ENCODE measurements at places on chromosomes 3 and 15.

DNA sequence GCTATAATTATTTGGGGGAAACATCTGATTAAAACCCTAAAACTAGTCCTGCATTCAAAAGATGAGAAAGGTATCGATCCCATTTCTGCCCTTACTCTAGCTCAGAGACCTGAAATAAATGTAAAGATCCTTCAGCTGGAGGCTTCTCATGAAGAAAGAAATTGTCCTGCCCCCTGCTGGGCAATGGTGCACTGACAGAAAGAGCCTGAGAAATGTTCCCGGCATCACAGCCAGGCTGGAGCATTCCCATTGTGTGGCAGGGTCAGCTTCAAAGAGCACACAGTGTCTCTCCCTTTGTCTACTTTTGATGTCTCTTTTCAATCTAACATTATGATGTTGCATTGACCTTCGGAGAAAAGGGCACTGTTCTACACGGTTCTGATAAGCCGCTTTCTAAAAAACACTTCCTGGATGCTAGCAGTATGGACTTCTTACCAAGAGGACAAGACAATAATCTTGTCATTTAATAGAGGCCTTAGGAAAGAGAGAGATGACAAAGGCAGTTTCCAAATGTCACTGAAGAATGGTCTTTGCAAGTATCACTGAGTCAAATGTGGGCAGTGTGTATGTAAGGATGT lies 287.5 kb downstream of the MAGI1 start:
- DNase-seq = no peak

DNA sequence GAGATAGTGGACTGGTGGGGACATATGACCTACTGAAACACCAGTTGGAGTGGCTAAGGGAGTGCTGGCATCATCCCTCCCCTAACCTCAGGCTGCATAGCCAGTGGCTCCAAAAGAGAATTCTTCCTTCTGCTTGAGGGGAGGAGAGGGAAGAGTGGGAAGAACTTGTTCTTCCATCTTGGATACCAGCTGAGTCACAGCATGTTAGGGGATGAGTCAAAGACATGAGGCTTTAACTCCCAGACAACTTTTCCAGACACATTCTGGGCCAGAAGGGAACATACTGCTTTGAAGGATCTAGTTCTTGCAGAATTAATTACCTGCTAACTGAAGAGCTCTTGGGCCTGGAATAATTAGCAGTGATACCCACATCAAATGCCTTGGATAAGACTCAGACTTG lies 36.8 kb upstream of the PEX5L start:
- no peak for DNase-seq

- no peak for DNase-seq
Observed at GRCh38 chr3:119589102-119589773, 8.4 kb upstream of the PLA1A start.

- DNase-seq = peak; percentile 54
Observed at GRCh38 chr3:115254492-115255196, 107.6 kb upstream of the ZBTB20 start.

DNA sequence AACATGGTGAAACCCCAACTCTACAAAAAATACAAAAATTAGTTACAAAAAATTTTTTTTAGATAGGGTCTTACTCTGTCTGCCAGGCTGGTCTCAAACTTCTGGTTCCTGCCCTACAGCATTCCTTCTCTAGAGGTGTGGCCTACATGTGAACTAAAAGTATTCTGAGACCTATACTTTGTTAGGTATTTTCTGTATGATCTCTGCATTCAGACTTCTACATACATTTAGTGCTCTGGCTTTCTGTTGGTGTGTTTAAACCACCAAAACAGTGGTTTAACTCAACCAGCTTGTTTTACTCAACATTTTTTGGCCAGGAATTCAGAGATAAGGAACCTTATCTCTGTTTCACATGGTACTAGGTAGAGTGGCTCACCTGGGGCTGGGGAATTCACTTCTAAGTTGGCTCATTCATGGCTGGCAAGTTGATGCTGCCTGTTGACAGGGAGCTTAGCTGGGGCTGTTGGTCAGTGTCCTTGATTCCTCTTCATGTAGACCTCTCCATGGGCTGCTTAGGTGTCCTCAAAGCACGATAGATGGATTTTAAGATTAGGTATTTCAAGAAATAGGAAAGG lies 41.4 kb upstream of the BSN start:
- DNase-seq = no peak

DNA sequence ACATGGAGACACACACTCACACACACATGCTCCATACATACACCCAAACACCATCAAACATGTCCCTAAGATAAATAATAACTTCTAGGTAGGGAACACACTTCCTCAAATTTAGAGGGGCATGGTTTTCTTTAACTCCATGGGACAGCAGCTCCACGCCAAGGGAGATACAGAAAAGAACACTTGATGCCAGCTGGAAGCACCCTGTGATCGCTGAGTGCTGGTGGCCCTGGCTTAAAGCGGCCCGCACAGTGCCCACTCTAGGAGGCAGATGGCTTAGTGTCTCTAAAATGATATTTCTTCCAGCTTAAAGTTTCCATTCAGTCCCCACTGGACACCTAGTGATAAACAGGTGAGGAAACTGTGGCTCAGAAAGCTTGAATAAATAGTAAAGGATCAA lies 232.9 kb downstream of the UACA start:
- DNase-seq = no peak

DNA sequence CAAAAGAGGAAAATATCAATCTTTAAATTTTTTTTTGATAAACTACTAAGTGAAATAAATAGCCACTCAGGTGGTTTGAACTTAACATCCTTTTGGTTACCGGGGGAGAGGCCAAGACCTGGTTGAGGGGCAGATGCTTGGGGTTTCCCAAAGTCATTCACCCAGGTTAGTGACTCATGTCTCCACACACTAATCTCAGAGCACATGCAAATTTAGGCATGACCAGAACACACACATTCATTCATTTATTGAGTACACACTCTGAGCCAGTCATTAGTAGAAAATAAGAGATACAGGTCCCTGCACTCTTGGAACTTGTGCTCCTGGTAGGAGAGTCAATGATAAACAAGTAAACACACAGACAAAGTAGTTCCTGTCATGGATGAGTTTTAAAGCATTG lies 7.3 kb downstream of the ILDR1 start:
- DNase-seq = no peak

GRCh38 chr3:125443923-125444322 lies 68.8 kb upstream of the ZNF148 start:
- DNase-seq = no peak

- DNase-seq = no peak
Observed at GRCh38 chr3:85074003-85074402, 115.2 kb downstream of the CADM2 start.

- no peak for DNase-seq
Observed at GRCh38 chr3:158977497-158977896, 175.6 kb downstream of the MFSD1 start.

- no peak for DNase-seq
Observed at GRCh38 chr15:74540161-74540760, 759 bp upstream of the ARID3B start.

- no peak for DNase-seq
Observed at GRCh38 chr15:70068783-70069565, 28.7 kb downstream of the TLE3 start.

- DNase-seq = no peak
Observed at GRCh38 chr3:128987302-128988100, 6.4 kb downstream of the CFAP92 start.

GRCh38 chr15:62316413-62317060 lies 151.5 kb upstream of the C2CD4B start:
- no peak for DNase-seq

- DNase-seq = no peak
Observed at GRCh38 chr3:49701388-49702077, 12.2 kb downstream of the RNF123 start.

- DNase-seq = no peak
Observed at GRCh38 chr15:48650931-48651330, 5.4 kb upstream of the FBN1 start.

- DNase-seq = no peak
Observed at GRCh38 chr15:50134524-50135024, 15.5 kb upstream of the ATP8B4 start.

DNA sequence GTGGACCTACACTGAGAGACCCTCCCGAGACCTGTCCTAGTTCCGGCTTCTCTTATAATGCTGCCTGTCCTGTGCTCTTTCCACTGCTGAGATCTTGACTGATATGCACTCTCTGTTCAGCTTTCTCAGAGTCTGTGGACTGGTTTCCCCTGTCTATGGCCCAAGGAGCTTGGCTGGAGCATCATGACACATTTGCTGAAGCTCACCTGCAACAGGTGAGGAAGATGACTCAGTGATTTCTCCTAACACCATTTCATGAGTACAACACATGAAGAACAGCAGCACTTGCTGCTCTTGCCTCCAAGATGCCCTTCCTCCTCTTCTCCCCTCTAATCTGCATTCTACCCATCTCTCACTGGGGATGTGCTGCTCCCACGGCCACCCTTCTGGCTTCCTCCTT lies 92.1 kb downstream of the DUT start:
- no peak for DNase-seq

- DNase-seq = peak; percentile 51
Observed at GRCh38 chr3:42705058-42705767, 2.6 kb upstream of the HHATL start.

Data from upper lobe of right lung (tissue), 1 donor.